ENCODE measurements at places on chromosomes 11 and 22. TPM values are rescaled to one million over a fixed set of nuclear protein-coding genes. Genes with fewer than 3 reads are reported as not detected.
A peak's percentile ranks its signal among the peaks of the same experiment; 100 is the strongest.

DNA sequence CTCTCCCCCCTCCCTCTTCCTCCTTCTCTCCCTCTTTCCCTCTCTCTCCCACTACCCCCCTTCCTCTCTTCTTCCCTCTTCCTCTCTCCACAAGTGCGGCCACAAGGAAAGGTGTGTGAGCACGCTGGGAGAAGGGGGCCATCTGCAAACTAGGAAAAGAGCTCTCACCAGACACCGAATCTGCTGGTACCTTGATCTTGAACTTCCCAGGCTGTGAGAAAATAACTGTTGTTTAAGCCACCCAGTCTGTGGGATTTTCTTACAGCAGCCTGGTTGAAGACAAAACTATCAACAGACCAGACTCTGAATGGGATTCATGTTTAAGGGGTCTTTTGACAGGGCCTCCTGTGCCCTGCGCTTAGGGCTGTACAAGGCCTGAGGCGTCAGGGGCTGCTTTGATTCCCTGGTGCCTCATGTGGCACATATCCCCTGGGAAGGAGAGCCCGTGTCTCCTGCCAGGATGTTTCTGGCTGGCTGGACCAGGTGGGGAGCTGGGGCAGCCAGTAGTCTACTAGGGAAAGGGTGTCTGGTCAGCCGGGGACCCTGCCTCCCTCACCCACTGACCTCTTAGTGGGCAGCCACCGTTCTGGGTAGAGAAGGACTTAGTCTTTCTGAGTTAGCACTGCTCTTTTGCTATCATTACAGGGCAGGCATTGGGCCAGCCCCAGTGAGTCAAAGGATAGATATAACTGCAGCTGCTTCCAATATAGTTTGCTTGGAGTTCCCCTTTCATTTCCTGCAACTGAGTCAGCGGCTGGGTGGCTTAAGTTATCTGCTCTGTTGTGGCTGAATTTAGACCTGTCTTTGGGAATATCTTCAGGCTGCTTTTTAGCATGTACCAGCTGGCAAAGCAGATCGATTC, 6.2 kb downstream of the PANX1 start:
- ATAC-seq, result peak; percentile 96

FGF4 gene
- not detected for total RNA-seq

GRCh38 chr11:3641701-3642070, at the start of gene ART5:
TSS of gene ART5 (minus strand) at chr11:3641992. CDS start at chr11:3641862, 130 bp downstream.
- ATAC-seq, result no peak

DNA sequence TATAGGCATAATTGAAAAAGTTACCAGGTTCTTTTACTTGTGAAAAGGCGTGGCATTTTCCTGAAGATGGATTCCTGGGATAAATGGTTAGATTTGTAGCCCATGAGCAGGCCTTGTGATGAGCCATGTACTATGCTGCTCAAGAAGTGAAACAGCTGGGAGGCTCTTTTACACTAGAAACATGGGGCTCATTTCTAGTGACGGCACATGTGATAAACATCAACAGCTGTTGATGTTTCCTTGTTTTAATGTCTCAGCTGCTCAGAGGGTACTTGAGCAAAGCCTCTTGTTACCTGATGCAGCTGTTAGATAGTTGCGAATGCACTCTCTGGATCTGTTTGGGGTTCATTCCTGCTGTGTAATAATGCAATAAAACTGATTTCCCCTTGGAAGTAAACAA, 396.8 kb downstream of the GUCY1A2 start:
- ATAC-seq, result no peak

DNA sequence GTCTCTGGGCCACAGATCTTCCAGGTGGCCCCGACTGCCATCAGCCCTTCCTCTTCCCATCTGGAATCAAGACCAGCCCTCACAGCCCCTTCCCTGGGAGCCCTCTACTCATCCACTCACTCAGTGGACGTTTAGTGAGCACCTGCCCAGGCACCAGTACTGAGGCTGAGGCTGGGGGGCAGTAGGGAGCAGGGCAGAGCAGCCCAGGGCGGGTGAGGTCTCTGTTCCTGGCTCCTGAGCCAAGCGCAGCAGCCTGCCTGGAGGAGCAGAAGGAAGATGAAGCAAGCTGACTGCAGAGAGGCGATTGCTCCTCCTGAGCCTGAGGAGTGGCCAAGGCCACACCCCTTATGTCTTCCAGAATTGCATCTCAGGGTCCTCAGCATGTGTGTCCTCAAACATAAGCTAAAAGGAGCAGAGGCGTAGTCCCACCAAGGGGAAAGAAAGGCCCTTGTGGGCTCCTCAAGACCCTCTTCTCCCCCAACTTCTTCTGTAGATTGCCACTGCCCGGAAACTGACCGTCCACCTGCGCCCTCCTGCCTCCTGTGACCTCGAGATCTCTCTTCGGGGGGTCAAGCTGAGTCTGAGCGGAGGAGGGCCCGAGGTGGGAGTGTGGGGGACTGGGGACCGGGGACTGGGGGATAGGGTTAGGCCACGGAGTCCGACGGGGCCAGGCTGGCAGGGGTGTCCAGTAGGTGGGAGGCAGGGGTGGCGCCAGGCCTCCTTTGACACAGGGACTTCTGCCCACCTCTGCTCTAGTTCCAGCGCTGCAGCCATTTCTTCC, 5.8 kb downstream of the MAPK8IP2 start:
- no peak for ATAC-seq

DNA sequence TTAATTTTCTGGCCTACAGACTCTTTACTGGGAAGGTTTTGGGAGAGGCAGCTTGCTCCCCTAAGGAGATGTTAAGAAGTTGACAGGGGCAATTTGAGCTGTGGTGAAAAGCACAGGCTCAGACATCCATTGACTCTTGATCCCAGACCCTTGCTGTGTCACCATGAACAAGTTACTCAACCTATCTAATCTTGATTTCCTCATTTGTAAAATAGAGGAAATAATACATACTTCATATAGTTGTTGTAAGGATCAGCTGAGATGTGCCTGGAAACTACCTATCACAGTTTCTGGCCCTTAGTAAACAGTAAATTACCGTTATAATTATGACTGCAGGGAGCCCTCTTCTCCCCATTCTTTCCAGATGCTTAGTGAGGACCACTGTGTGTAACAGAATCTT, 16.6 kb upstream of the SCGB1D4 start:
- no peak for ATAC-seq

DNA sequence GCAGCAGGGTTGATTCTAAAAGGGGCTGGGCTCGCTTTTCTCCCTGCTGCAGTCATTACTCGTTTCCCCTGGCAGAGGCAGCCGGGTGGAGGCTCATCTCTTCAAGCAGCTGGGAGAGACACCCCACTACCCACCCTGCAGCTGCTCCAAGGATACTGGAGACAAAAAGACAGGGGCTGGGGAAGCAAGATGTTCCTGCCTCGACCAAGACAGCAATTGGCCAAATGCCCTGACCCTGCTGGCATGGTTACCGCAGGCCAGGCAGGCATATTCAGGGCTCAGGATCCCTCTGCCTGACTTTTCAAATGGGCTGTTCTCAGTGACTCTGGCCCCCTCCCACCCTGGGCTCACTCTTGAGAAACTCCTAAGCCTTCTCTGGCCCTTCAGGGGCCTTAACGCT, 6.8 kb upstream of the RGL4 start:
- no peak for ATAC-seq

SCUBE1 gene
- total RNA-seq, result not detected

DNA sequence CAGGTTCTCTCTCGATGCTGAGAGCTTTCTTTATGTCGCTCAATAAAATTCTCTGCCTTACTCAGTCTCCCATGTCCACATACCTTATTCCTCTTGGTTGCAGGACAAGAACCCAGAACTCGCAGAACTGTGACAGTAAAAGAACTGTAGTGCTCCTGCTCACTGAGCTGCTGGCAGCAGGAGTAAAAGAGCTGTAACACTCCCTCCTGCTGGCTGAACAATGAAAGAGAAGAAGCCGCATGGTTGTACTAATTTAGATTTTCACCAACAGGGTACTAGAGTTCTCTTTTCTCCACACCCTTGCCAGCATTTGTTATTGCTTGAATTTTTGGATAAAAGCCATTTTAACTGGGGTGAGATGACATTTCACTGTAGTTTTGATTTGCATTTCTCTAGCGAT, 433.2 kb downstream of the GUCY1A2 start:
- no peak for ATAC-seq

GRCh38 chr11:80165744-80166143, 724.9 kb upstream of the TENM4 start:
- no peak for ATAC-seq

GUCY1A2 gene
- total RNA-seq, result 0.08 TPM

- no peak for ATAC-seq
Measured at GRCh38 chr11:20056950-20057943, 103.0 kb downstream of the DBX1 start.

NXPE1 gene
- not detected for total RNA-seq

PLEKHA7 gene
- 35.2 TPM for total RNA-seq

LRP4 gene
- total RNA-seq, result 0.08 TPM

GRCh38 chr11:64842366-64842759, 2.1 kb downstream of the CDC42BPG start:
- no peak for ATAC-seq

DNA sequence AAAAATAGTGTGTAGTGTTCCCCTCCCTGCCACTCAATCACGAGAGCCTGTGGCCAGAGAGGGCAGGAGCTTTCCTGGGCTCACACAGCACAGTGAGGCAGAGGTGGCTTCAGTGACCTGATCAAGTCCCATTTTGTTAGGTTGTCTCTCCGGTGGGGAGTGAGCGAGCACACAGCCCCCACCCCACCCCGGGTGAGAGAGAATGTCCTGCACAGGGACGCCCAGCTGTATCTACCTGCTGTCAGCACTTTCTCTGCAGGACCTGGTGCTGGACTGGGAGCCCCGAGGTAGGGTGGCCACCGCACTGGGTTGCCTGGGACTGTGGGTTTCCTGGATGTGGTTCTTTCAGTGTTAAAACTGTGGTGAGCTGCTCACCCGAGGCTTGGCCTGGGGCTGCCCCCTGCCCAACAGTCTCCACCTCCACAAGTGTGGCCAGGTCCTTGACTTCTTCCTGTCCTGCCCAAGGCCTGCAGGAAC, 6.1 kb downstream of the CAPN5 start:
- ATAC-seq, result peak; percentile 88

GRCh38 chr22:31344578-31345330, 1.4 kb downstream of the PATZ1 start:
- ATAC-seq, result no peak

DNA sequence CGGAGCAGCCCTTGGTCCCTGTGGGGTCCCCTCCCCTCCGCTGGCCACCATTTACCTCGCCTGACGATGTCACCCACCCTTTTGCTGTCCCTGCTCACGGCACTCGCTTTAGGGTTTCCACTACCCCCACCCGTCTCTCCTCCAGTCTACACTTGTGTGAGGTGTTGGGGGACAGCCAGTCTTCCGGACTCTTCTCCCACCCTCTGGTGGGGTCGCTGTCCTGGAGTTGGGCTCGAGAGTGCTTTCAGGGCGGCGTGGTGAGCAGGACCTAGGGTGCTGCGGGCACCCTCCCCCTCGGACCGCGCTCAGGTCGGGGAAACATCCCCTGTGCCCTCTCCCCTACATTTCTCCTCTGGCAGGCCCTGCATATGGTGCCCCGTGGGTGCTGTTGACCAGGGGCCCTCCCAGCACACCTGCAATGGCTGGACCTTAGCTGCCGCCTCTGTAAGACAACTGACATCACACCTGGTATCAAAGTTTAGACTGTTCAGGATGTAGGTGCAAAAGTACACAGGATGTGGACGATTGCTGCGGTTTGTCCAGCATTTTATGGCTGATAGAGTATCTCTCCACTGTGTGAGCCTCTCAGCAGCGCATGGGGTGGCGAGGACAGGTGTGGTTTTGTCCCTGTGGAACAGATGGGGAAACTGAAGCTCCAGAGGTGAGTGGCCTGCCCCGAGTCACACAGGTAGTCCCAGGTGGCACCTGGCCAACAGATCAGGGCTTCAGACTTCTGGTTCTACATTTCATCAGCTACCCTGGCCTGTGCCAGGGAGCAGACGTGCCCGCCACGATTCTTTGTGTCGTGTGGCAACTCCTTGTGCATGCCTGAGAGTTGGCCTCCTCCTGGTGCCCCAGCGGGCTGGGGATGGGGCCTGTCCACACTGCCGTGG, 1.2 kb downstream of the GRK2 start:
- no peak for ATAC-seq

NCAPH2 gene
- 138 TPM for total RNA-seq

TCN1 gene
- not detected for total RNA-seq

PARVG gene
- total RNA-seq, result 34.9 TPM

DNA sequence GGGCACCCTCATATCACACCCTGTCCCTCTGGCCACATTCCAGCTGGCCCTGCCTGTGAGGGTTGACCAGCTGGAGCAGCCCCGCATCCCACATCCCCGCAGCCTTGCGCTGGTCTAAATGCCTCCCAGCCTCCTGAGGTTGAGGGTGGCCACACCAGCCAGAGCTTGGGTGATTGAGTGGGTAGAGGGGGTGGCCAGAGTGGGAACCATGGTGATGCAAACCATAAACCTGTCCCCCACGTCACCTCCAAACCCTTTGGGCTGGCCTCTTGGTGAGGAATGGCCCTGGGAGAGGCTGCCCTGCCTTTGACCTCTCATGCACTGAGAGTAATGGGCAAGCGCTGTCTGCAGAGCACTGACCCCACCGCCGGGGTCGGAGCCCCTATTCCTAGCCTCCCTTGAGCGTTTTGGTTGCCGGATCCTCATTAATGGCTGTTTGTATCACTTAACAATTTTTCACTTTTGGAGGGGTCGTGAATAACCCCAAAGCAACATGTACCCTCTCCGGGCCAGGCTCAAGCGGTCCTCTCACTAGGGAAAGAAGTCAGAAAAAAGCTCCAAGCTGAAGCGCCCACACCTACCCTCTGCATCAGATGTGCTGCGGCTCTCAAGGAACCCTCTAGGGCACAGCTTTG, 16.0 kb upstream of the KCNQ1OT1 start:
- ATAC-seq, result no peak

DNA sequence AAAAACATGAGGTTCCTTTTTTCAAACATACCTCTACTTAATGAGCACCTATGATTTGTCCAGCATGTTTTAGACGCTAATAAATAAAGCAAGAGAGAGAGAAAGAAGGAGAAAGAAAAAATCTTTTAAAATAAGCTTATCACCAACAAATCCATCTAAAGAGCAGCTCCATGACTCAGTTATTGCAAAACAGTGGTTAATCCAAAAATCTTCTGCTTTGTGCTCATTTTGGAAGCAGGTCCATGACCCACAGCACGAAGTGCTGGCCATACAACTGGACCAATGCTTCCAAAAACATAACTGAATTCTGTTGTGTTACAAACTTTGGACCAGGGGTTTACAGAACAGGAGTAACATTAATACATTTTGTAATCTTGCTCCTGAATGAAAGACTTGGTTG, 696.6 kb downstream of the KCNA4 start:
- ATAC-seq, result no peak

GRCh38 chr11:105754260-105754659, 144.4 kb downstream of the GRIA4 start:
- no peak for ATAC-seq
